ENCODE measurements at places on chromosomes 1 and 21.

DNA sequence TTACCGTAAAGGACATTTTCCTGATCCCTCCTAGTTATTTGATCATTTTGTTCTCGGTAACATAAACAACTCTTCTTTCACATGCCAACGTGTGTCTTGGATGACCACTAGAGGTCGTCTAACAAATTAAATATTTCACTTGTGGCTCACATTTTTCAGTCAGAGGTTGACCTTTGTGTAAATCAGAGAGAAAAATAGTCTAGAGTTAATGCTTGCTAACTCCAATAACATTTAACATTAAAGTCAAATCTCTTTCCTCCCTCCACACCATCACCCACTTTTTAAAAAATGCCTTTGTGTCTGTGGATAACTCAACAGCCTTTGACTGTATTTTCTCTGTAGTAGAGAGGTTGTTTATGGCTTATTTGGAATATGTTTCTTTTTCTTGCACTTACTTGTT lies 220.5 kb upstream of the B3GALT2 start:
- no peak for DNase-seq

DNA sequence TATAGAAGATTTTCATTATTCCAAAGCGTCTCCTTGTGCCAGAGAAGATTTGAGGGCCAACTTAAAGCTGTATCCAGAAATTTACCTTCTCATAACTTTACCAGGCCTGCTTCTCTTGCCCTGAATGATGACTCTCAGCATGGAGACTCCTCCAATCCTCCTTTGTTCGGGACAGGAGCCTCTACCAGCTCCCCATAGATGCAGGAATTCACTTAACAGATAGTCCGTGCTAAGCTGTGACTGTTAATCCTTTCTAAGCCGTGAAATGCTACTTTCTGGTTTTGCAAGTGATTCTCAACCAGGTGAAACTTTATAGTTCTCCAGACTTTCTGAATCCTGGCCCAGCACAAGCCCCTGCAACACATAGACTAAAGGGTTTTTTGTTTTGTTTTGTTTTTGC lies 31.8 kb upstream of the KCND3 start:
- no peak for DNase-seq

DNA sequence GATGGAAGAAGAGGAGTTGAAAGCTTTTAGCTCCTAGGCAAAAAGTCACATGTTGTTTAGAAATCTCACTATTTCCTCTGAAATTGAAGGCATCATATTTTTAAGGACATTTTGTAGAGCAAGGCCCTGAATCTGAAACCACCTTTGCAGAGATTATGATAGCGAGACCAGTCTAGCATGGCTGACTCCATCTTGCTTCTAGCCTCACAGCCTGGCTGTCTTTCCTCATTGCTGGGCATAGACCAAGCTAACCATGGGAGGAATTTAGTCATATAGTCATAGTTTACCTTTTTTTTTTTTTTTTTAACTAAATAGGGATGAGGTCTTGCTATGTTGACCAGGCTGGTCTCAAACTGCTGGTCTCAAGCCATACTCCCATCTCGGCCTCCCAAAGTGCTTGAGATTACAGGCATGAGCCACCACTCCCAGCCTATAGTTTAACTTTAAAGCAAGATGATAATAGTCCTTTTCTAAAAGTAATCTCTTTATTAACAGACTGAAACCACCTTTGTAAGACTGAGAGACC lies 42.2 kb upstream of the ZNF326 start:
- no peak for DNase-seq

DNA sequence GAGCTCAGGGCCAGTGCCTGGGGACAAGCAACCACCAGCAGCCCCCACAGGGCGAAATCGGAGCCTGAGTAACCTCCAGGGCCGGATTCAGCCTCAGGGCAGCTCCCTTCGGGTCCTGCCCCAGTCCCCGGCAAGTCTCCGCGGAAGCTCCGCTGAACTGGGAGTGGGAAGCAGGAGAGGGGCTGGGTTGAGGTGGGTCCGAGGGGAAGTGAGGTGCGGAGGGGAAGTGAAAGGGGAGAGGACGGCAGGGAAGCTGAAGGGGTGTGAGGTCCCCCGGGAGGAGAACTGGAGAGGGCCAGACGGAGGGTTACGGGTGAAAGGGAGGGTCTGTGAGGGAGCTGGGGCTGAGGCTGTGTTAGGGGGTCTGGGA lies 560 bp downstream of the PADI2 start:
- no peak for DNase-seq

DNA sequence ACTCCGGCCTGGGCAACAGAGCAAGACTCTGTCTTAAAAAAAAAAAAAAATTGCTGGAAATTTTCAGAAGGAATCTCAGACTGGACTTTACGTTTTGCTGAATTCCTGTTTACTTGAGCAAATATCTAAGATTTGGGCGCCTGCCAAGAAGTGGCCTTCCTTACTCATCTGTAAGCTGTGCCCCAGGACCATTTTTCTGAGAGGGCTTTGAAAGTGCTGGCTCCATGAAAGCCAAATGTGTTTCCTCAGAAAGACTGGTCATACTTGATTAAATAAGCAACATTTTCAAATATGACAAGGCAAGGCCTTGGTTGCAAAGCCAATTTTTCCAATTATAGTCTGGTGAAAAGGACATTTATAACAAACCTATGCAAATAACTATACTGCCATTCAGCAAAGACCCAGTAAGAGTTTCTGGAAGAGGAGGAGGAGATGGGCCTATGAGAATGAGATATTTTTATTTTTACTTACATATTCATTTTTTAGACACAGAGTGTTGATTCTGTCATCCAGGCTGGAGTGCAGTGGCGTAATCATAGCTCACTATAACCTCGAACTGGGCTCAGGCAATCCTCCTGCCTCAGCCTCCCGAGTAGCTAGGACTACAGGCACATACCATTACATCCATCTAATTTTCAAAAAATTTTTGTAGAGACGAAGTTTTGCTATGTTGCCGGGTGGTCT lies 56.3 kb upstream of the HTR1D start:
- no peak for DNase-seq
